ENCODE measurements at places on chromosomes 1 and 21.

- no peak for DNase-seq
Observed at GRCh38 chr1:37932759-37933158, 14.1 kb downstream of the INPP5B start.

DNA sequence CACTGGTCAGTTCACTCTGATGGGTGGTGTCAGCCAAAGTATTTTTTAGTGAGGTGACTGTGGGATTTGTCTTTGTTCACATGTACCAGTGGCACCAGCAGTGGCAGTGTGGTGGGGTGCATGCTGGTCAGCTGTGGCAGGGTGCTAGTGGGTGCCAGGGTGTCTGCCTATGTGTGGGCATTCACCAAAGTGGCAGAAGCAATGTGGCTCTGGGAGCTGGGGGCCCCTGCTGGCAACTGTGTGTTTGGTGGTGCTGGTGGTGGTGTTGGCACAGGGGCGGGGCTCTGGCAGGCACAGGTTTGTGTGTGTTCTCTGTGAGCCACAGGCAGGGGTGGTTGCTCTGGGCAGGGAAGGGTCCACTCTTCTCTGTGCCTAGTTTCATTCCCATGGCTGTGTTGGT, 161.5 kb downstream of the CENPF start:
- no peak for DNase-seq

DNA sequence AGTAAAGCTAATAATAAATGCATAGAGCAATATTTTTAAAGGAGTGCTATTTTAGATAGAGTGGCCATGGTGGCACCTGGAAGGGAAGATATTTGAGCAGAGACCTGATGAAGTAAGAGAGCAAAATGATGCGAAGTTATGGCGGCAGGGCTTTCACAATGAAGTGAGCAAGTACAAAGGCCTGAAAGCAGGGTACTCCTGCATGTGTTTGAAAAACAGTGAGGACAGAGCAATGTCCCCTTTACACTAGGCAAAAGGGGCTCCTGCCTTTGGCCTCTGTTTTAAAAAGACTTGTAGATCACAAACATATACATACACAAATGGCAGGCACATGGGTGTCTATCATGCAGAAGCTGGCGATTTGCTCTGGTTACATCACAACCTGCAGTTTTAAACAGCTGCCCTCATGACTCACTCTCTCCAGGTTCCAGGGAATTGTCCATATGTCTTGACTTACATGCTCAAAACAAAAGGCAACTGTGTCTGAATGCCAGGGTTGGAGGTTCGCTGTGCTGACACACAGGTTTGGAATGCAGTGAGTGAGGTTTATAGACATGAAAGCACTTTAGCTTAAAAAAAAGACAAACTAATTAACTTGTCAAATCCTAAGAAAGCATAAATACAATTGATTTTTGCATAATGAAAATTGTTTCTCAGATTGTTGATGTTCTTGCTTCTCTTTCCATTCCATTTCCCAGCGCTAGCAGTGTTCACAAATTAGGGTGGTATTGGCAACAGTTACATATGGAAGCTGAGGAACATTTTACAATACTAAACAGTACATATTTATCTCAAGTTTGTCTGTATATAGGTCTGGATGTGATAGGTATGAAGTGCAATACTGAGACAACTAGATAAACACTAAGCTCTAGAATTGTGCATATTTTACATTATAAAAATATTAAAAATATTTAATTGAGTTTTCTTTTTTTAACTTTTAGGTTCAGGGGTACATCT, 313.9 kb downstream of the BARHL2 start:
- peak; percentile 91 for DNase-seq

- peak; percentile 87 for DNase-seq
Observed at GRCh38 chr1:204446413-204447111, 34.9 kb upstream of the PPP1R15B start.

DNA sequence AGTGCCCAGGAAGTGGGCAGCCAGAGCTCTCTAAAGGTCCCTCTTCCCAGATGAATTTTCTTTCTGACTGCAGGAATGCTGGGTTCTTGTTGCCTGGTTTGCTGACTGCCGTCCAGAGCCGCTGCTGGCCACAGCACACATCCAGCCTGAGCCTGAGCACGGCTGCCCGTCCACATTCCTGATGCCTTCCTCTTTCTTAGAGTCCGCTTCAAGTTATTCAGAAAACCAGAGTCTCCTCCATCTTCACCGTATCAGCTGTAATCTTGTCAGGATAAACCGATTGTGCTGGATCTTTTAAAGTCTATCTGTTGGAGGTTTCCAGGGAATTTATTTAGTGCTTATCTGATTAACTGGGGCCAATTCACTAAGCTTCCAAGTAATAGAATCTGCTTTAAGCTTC, 84.8 kb upstream of the BCAR3 start:
- DNase-seq: no peak

GRCh38 chr1:115555446-115555845, 86.3 kb upstream of the VANGL1 start:
- DNase-seq: no peak

- no peak for DNase-seq
Observed at GRCh38 chr1:58778385-58779000, 5.4 kb downstream of the JUN start.

DNA sequence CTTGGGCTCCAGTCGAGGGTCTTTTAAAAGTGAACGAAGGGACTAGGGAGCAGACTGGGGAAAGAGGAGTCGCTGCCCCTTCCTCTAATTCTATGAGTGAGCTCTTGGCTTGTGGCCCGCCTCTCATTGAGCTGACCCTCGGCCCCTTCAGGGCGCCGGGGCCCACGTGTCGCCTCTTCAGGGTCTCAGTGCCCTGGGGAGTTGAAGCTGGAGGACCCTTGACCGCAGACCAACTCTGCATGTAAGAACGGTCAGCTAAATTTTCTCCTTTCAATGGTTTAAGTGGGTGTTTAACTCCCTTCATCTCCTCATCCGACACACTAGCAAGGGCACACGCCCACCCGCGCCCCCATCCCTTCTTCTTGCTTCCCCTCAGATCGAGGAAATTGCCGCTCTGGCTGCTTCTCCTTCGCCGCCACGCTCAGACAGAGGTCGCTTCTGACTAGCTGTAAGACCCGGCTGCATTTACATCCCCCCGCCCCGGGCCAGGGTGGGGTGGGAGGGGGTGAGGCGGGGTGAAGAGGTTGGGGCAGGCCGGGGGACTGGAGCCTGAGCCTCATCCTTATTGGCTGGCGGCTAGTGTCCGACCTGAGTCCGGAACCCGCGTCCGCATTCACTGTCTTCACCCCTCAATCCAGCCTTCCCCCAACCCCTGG, 10.9 kb downstream of the NR5A2 start:
- no peak for DNase-seq

GRCh38 chr1:176225911-176226310, 18.8 kb upstream of the COP1 start:
- no peak for DNase-seq

DNA sequence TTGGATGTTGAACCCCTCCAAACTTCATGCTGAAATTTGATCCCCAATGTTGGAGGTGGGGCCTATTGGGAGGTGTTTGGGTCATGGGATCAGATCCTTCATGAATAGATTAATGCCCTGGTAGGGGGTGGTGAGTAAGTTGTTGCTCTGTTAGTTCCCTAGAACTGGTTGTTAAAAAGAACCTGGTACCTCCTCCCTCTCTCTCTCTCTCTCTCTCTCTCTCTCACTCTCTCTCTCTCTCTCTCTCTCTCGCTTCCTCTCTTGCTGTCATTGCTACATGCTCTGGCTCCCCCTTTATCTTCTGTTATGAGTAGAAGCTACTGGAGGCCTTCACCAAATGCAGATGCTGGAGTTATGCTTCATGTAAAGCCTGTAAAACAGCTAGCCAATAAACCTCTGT, 498.2 kb upstream of the NR5A2 start:
- DNase-seq: peak; percentile 39

- no peak for DNase-seq
Observed at GRCh38 chr1:88768816-88769215, 84.7 kb downstream of the PKN2 start.

GRCh38 chr1:23263380-23263887, 46.1 kb upstream of the HTR1D start:
- no peak for DNase-seq

GRCh38 chr1:174433451-174433850, 14.3 kb upstream of the GPR52 start:
- DNase-seq: no peak

DNA sequence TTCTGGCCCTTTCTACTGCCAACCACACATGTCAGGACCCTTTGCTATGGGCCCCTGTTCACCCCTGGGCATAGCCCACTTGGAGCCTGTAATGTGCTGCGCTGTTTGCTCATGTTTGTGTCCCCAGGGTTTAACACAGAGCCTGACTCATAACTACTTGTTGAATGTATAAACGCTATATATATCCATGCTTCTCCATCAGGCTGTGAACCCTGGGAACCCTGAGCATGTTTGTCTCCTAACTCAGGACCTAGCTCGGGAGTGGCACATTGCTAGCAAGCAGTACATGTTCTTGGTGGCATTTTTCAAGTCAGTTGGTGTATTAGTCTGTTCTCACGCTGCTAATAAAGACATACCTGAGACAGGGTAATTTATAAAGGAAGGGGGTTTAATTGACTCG, 8.0 kb downstream of the OLFML3 start:
- DNase-seq: no peak

DNA sequence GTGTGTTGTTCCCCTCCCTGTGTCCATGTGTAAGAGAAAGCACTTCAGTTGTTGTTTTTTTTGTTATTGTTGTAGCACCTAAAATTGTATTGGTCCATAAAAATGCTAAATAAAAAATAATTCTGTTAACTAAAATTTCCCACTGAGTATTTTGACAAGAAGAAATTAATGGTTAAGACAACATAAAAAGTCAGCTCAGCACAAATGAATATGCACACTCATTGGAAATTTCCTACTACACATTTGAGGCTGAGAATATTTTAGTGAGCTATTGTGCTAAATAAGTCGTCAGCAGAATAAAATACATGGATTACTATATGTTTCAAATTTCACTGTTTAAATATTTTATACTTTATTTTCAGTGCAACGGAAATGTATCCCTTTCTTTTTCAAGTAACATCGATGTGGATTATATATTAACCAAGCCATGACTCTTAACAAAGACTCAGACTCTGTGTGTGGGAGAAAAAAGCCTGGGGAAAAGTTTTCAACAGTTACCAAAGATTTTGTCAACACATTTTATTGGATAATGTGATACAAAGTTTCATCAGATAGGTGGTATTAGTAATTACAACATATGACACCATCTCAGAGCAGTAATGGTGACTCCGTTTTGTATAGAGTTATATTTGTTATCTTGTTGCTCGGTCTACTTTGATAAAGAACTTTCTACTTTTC, 63.4 kb downstream of the LYPLAL1 start:
- no peak for DNase-seq

DNA sequence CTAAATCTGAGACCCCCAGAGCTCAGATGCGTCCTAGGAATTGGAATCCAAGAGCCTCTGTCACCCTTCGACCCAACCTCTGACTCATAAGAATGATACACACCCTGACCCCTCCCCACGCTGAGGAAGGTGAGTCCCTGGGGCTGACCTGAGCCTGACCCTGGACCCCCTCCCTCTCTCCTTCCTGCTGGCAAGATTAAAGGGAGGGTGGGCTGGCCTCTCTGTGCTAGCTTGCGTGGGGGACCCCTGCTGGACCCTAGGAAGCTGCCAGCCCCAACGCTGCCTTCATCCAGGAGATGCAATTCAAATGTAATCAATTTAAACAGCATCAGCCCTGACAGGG, 627 bp downstream of the PLEKHA6 start:
- DNase-seq: no peak

DNA sequence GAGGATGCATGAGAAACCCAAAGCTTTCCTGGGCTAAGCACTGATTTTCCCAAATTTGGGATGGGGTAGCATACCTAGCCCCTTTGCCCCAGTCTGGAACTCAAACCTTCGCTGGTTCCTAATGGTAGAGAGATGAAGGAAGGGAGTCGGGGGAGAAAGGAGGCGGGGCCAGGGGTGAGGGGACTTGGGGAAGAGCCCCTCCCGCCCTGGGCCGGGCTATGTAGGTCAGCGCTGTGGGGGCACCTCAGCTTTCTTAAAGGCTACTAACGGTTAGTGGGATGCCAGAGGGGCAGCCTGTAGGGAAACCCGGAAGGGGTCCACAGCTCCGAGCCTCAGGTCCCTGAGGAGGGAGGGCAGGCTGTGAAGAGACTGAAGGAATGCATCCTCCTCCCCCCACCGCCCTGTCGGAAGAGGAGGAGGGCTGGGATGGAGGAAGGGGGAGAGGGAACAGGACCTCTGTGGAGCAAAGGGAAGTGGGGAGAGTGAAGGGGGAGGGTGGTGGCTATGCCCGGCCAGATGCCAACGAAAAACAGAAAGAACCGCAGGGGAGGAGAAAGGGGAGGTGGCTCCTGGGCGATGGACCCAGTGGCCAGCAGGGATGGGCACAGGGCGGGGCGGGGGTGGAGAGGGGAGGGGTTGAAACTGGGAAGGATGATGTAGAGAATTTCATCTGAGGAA, 1.3 kb downstream of the CADM3 start:
- DNase-seq: no peak

GRCh38 chr1:26265405-26265804, 14.5 kb upstream of the SH3BGRL3 start:
- DNase-seq: no peak

DNA sequence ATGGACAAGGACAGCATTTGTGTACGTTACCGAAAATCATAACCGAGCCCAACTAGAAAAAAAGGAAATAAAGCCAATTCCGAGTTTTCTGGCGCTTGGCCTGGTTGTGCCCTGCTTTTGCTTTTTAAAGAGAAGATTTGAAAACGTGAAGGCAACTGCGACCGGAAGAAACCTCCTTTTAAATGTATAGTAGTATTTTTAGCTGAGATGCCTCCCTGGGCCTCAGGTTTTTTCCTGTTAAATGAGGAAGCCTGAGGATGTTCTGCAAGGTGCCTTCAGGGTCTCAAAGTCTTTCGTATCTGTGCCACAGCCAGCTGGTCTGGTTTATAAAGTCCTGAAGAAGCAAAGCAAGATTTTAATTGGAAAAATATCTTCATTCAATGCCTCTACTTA, 371 bp upstream of the ODF2L start:
- DNase-seq: no peak

- no peak for DNase-seq
Observed at GRCh38 chr1:231731268-231731667, 104.7 kb downstream of the DISC1 start.

DNA sequence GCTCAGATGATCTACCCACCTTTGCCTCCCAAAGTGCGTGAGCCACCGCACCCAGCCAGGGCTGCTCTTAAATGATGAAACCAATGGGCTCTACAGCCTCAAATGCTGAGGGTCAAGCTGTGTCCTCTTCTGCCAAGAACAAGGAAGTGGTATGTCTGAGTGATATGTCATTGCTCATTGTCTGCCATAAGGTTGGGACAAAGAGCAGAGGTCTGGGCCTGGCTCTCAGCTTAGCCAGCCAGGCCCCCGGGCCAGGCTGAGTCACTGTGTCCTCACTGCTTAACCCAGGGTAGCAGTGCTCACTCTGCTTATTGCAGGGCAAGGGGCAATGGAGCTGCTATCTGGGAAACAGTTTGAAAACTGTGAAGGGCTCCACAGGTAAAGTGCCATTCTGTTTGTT, 8.3 kb upstream of the ETS2 start:
- DNase-seq: no peak
